BJ (cell line): ENCODE measurements at places on chromosomes 16 and 17. TPM values are rescaled to one million over a fixed set of nuclear protein-coding genes. Genes with fewer than 3 reads are reported as not detected.
A peak's percentile ranks its signal among the peaks of the same experiment; 100 is the strongest.

Gene TBC1D3C
- polyA plus RNA-seq = not detected in 2 replicates

Gene GUCY2D
- 0.01 TPM in 1 of 2 replicates, not detected in the other for polyA plus RNA-seq

Gene PPY
- not detected in 2 replicates for polyA plus RNA-seq

Gene MPRIP
- 149 and 154 TPM in 2 replicates for polyA plus RNA-seq

Gene SYCE1L
- polyA plus RNA-seq = 0.31 and 0.44 TPM in 2 replicates

Gene KRTAP9-4
- not detected in 2 replicates for polyA plus RNA-seq

Gene MMP28
- 0.15 and 0.28 TPM in 2 replicates for polyA plus RNA-seq

Gene WFDC1
- polyA plus RNA-seq = 62.1 and 85.8 TPM in 2 replicates

Gene SOX15
- 0.34 and 0.49 TPM in 2 replicates for polyA plus RNA-seq

Gene TVP23A
- not detected in 2 replicates for polyA plus RNA-seq

Gene TMEM238L
- polyA plus RNA-seq = not detected in 2 replicates

Gene CD68
- 58.2 and 93.2 TPM in 2 replicates for polyA plus RNA-seq

Gene MYH13
- polyA plus RNA-seq = not detected in 2 replicates

Gene CDYL2
- 0.87 and 1.6 TPM in 2 replicates for polyA plus RNA-seq

Gene NT5M
- polyA plus RNA-seq = 0.93 and 1.2 TPM in 2 replicates

Gene RAB26
- polyA plus RNA-seq = 0.36 and 0.67 TPM in 2 replicates

- no peak for DNase-seq
These were observed 3.8 kb downstream of the ACSF2 start for GRCh38 chr17:50429793-50430192.

GRCh38 chr16:50478075-50478772 lies 70.0 kb upstream of the NKD1 start:
- no peak for DNase-seq

- no peak for DNase-seq
These were observed 91.5 kb upstream of the CDH13 start for GRCh38 chr16:82535262-82535661.

DNA sequence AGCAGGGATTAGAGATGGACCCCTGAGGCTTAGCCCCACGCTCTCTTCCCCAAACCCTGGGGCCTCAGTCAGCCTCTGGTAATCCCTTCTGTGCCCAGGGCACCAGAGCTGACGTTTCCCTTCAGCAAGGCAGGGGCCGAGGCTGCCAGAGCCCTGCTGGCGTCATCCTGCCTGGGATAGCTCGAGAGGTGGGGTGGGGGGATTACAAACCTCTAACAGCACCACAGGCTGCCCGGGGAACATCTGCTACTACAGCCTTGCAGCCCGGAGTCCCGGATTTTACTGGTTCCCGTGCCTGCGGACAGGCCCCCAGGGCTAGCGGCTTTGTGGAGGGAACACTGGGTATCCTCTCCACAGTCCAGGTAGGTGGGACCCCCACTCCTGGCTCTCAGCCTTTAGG lies at the start of gene AANAT:
Gene AANAT, plus strand, starts transcription at position 238 of the 400 bp plus-strand sequence. CDS start 1,144 bp downstream, outside the sequence.
- no peak for DNase-seq

- DNase-seq = no peak
These were observed 757 bp downstream of the FMNL1 start for GRCh38 chr17:45222289-45222995.

DNA sequence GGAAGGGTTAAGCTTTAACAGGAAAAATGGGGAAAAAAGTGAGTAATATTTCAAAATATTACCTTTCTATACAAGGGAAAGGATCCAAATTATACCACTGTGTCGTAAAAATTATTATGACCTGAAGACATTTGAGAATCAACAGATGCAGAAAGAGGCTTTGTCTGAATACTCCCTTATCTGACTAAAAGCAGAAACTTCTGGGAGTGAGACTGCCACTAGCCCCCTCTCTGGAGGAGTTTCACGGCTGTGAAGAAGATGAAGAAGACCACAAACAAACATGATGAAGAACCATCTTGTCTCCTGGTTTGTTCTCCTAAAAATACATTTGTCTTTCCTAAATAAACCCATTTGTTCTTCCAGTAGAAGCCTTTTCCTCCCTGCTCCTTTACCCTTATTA lies 29.4 kb downstream of the CNTROB start:
- DNase-seq = no peak

GRCh38 chr16:85393674-85394451 lies 219.3 kb upstream of the GSE1 start:
- DNase-seq = no peak

DNA sequence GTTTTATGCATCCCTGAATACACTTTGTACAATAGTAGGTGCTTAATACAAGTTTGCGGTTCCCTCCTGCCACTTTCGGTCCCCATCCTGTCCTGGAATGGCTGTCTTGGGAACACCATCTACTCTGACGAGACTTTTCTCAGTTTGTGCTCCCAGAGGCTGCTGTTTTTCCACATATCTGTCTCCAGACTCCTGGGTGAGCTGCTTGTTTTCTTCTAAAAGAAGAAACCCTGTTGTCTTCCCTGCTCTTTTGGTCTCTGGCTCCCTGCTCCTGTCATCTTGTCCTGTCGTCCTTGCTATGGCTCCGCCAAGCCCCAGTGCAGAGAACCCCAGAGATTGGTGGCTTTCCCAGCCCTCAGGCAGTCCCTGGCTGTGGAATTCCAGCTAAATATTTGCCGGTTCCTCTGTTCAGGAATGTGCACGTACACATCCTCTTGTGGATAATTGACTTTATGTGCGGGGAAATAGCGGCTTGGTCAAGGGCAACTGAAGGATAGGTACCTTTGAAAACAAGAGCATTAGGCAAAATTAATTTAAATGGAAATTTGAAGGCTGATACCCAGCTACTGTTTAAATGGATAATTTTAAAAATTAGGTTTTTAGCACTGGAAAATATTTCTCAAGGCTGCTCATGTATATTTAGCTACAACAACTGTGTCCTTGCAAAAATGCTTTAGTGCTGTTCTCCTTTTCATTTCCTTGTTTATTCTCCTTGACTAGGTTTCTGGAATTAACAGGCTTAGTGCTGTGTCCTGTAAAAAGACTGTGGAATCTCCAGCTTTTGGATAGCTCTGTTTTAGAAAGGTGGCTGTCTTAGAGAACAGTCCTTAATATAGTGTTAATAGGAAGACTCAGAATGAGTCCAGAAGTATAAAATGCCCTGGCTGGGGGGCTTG lies 50.2 kb upstream of the SLC12A3 start:
- DNase-seq = no peak

DNA sequence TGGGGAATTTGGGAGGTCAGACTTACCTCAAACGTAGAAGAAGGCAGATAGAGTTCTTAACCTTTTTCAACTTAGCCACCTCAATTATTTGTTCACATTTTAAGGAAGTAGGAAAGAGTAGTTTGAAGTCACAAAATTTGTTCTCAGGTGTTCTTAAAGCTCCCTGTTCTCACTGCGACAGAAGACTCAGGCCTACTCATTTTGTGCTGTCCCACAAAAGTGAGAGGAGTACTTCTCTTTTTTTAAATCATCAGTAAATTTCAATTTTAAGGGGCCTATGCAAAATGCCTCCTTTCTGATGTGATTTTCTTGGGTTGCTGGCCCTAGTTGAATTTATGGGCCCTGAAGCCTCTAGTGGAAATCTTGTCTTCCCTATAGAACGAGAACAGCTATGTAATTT lies 133.4 kb downstream of the MAP2K6 start:
- DNase-seq = no peak

- DNase-seq = peak; percentile 36
These were observed 129.0 kb downstream of the KATNIP start for GRCh38 chr16:27678955-27679354.

DNA sequence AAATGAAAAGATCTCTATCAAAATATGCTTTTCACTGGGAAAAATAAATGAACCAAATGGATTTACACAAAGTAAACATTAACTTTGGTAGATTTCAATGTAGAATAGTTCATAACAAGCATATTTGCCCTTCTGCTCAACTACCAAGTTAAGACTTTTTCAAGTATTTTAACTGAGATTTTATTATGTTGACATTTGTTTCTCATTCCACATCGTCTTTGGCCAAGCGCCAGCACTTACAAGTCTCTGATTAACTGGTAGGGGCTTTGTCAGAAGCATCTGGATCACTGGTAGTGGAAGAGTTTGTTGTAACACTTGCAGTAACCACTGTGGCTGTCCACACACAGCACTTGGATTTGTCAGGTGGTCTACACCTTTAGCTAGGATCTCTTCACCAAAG lies 22.9 kb downstream of the SLFN12L start:
- DNase-seq = no peak

- peak; percentile 59 for DNase-seq
These were observed 32.0 kb upstream of the PLLP start for GRCh38 chr16:57316390-57317017.

DNA sequence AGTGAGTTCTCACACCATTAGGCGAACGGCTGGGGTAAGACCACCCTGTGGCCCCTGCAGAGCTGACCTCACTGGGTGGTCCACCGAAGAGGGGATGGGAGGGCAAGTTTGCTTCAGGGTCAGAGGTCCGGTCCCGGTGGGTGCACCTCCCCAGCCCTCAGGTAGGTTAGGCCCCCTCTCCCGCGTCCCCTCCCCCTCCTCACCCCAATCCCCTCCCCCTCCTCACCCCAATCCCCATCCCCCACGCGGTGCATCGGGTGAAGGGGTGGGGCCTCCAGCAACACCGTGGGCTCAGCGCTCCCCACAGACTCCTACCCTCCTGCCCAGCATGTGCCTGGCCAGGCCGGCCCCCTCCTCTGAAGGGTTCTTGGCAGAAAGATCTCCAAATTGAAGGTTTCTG lies 13.4 kb downstream of the MCRIP1 start:
- DNase-seq = no peak

- DNase-seq = no peak
These were observed 9.2 kb upstream of the PRKCB start for GRCh38 chr16:23826528-23827045.

GRCh38 chr16:69131839-69132423 lies 457 bp downstream of the CHTF8 start:
- DNase-seq = no peak

GRCh38 chr16:81697616-81698309 lies 81.3 kb upstream of the PLCG2 start:
- DNase-seq = no peak

GRCh38 chr17:68359791-68360535 lies 68.7 kb downstream of the ARSG start:
- no peak for DNase-seq

GRCh38 chr16:79042886-79043285 lies 557.7 kb downstream of the MAF start:
- DNase-seq = no peak

DNA sequence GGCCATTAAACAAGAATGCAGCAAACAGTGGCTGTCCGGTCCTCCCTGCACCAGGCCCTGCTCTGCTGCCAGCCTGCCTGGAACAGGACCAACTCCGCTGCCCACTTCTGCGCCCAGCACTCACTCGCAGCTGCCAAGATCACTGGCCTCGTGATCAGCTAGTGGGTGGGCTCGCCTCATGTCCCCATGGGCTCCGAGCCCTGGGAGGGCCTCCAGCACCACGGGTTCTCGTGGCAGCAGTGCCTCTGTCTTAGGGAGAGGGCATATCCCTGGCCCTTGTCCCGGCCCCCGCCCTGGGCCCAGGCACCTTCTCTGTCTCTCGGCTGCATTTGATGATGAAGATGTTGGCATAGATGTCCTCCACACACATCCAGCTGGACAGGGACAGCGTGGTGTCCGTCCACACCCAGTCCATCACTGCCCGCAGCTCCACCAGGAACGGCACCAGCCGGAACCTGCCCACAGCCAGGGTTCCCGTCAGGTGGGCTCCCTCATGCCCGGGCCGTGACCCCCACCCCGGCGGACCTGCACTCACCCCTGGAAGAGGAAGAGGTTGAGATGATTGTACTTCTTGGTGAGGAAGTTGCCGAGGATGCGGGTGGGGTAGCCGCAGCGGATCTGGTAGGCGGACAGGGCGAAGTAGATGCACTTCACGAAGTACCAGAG lies 13.1 kb downstream of the CTU2 start:
- no peak for DNase-seq

GRCh38 chr16:63749276-63749675 lies 1372.6 kb downstream of the CDH11 start:
- DNase-seq = no peak

GRCh38 chr17:6052926-6053325 lies 17.3 kb upstream of the WSCD1 start:
- no peak for DNase-seq

GRCh38 chr16:13005721-13006247 lies 104.4 kb downstream of the SHISA9 start:
- DNase-seq = no peak

GRCh38 chr17:57889892-57890856 lies 40.3 kb upstream of the MRPS23 start:
- no peak for DNase-seq

GRCh38 chr17:8153957-8154607 lies 1.9 kb upstream of the PER1 start:
- peak; percentile 97 for DNase-seq

DNA sequence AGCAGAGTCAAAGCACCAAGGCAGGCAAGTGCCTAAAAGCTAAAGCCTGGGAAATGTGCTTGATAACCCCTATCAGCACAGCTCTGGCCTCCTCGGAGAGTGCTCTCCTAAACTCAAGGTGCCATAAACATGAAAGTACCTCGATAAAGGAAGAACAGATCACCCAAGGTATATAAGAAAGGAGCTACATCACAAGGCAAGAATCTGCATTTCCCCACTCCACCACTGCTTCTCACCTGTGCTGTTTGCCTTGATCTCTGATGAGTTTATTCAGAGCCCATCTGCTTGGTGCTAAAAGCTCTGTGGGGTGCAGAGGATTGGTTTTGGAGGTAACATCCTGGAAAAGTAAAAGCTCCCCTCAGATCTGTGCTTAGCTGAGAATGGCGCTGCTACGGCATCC lies 449.5 kb upstream of the CDH5 start:
- DNase-seq = no peak

GRCh38 chr16:13453325-13453724 lies 466.6 kb upstream of the ERCC4 start:
- DNase-seq = no peak

DNA sequence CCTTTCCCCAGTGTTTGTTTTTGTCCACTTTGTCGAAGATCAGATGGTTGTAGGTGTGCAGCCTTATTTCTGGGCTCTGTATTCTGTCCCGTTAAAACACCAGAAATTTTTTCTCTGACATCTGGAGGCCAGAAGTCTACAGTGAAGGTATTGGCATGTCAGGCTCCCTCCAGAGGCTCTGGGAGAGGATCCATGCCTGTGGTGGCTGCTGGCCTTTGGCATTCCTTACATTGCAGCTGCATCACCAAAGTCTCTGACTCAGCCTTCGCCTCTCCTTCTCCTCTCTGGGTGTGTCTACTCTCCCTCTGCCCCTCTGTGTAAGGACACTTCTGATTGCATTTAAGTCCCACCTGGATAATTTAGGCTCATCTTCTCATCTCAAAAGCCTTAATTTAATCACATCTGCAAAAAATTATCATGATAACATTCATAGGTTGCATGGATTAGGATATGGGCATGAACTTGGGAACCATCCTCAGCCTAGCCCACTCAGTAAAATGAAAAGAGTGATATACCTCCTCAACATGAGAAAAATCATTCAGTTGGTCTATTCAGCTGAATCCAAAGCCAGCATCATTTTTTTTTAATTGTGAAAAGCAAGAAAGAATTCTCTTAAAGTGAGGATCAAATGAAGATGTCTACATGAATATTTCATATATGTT lies 78.0 kb downstream of the MAP2K6 start:
- DNase-seq = peak; percentile 81

DNA sequence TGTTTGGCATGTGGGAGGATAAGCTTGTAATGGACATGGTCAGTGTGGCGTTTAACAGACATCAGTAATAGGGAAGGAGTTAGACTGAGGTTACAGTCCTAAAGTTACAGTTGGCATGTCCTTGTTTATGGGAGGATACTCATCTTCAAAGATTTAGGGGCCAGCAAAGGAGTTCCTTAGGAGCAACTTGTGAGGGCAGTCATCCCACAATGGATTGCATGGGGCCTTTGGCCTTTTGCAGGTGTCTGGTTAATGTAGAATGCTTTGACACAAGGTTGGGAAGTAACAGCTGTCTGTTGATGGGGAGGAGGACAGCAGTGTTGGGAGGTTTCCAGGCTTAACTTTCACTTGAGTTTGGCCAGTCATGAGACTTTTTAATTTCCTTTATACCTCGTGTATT lies 2.2 kb downstream of the NUBP1 start:
- DNase-seq = no peak
